ENCODE measurements at places on chromosomes 12 and 14.
A peak's percentile ranks its signal among the peaks of the same experiment; 100 is the strongest.

GRCh38 chr14:96184737-96185136, 19.9 kb upstream of the BDKRB2 start:
- no peak for DNase-seq

DNA sequence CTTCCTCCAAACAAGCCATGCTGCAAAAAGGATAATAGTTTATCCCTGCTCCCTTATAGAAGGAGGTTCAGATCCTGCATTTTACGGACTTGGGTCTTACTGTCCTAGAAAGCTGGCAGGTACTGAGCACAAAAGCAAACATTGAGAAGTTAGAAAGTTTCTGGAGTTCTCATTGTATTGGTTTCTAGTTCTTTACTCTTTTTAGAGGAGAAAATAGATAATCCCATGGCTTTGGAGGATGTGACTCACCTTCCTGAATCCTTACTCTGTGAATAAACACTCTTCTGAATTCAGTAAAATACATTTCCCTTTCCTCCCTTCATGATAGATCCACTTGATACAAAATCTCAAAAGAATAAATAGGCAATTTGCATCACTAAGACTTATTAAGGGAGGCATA, 188.9 kb downstream of the NPAS3 start:
- DNase-seq = peak; percentile 13

- DNase-seq = no peak
These were observed 377 bp upstream of the TIMELESS start for GRCh38 chr12:56449622-56449984.

DNA sequence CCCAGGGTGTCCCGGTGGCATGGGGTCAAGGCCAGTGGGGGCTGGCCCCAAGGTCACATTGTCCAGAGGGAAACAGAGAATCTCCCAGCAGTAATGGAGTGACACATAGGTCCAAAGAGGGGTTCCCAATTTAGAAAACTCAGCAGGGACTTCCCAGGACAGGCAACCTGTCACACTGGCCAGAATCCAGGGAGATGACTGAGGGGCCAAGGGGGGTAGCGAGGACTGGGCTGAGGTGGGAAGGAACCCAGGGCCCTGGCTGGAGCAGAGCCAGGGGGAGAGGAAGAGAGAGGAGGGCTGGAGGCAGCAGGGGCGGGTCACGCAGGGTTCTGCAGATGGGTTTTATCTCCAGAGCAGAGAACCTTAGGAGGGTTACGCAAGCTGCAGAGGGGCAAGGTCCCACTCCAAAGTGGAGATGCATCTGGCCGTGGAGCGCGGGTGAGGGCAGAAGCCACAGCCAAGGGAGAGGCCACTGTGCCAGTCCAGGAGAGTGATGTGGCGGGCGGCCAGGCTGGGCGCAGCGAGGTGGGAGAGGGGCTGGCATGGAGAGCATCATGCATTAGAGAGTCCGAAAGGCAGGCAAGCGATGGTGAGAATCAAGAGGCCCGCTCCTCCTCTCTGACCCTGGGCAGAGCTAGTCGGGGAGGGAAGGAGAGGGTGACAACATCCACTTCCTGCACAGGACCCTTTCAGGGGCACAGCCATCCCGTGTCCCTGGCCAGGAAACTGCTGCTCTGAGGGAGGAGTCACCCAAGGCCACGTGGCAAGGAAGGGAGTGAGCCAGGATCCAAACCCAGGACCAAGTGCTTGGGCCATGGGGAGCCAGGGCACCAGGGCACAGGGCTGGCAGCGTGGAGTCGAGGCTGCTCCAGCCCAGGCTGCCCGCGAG, 29.0 kb downstream of the NCOR2 start:
- DNase-seq = no peak

- no peak for DNase-seq
These were observed 31.1 kb downstream of the TCHP start for GRCh38 chr12:109931143-109931542.

- peak; percentile 51 for DNase-seq
These were observed 1004.4 kb downstream of the AACS start for GRCh38 chr12:126069549-126070165.

GRCh38 chr14:61152851-61153364, 128.2 kb downstream of the TMEM30B start:
- DNase-seq = peak; percentile 38

- no peak for DNase-seq
These were observed 33.9 kb upstream of the PPM1A start for GRCh38 chr14:60215127-60215444.

All from choroid plexus epithelial cell (primary cell).